T1000 (cell line): ENCODE measurements at places on chromosomes 3 and 15.
A peak's percentile ranks its signal among the peaks of the same experiment; 100 is the strongest.

DNA sequence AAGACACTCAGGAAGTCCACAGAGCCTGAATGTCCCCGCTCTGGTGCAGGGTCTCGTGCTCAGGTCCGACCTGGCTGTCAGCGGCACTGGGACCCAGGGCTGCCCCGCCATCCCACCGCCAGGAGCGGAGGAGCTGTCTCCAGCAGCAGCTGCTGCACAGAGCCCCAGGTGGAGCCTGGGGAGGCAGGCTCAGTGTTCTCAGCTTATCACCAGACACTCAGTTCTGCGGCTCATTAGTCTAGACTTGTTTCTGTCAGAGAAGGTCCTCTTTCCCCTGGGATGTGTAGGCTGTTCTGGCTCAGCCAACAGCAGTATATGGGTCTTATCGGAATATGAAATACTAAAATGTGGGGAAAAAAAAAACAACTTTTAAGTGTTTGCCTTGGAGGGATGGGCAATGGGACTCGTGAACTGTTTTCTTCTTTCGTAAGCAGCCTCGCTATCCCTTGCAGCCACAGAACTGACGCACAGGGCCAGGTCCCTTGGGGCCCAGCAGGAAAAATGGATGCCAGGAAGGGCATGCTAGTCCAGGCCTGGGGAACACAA lies 75.9 kb downstream of the KLF13 start:
- DNase-seq: peak; percentile 60

GRCh38 chr3:150787741-150788370 lies 24.9 kb upstream of the SIAH2 start:
- DNase-seq: peak; percentile 12

- no peak for DNase-seq
Measured at GRCh38 chr3:196149831-196150301, 61.3 kb downstream of the ZDHHC19 start.

GRCh38 chr3:30751610-30752299 lies 142.7 kb downstream of the GADL1 start:
- DNase-seq: peak; percentile 12

DNA sequence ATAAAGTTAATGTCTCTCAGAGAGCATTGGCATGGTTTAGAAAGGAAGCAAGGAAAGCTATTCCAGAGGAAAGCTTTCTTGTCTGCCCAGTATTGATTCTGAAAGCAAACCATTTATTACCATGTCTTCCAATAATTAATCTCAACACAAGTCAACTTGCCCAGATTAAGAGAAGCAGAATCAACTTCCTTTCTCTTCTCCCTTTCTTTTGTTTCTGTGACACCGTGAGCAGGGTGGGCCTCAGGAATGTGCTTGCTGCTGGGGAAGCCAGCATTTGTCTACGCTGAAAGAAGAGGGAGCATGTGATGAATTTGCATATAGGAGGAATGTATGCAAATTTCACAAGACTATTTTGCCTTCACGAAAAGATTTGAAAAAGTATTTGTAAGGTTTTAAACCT lies 368.6 kb upstream of the ROPN1 start:
- no peak for DNase-seq

GRCh38 chr3:96430079-96430478 lies 384.3 kb upstream of the EPHA6 start:
- no peak for DNase-seq

GRCh38 chr3:153043729-153044328 lies 118.2 kb upstream of the RAP2B start:
- DNase-seq: no peak

- no peak for DNase-seq
Measured at GRCh38 chr3:117836296-117836695, 1126.7 kb downstream of the TUSC7 start.

GRCh38 chr3:22380253-22380652 lies 629.2 kb upstream of the ZNF385D start:
- peak; percentile 8 for DNase-seq

DNA sequence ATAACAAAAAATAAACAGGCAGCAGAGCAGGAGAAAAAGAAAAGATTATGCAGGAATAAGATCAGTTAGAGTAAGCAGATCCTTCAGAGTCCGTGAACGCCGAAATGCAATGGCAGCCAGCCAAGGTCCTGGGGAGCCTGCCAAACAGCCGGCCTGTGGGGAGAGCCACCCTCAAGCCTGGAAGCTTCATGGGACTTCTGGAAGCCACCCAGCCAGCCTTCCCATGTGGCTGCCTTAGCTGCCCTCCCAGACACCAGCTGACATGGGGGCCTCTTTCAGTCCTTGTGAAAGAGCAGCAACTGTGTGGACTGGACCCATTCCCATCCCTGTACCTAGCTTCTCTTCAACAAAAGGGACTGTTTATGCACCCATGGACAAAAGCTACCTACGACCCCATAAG lies 64.9 kb upstream of the RAD18 start:
- DNase-seq: no peak

GRCh38 chr15:25170781-25171110 lies 216.0 kb downstream of the SNRPN start:
- no peak for DNase-seq

DNA sequence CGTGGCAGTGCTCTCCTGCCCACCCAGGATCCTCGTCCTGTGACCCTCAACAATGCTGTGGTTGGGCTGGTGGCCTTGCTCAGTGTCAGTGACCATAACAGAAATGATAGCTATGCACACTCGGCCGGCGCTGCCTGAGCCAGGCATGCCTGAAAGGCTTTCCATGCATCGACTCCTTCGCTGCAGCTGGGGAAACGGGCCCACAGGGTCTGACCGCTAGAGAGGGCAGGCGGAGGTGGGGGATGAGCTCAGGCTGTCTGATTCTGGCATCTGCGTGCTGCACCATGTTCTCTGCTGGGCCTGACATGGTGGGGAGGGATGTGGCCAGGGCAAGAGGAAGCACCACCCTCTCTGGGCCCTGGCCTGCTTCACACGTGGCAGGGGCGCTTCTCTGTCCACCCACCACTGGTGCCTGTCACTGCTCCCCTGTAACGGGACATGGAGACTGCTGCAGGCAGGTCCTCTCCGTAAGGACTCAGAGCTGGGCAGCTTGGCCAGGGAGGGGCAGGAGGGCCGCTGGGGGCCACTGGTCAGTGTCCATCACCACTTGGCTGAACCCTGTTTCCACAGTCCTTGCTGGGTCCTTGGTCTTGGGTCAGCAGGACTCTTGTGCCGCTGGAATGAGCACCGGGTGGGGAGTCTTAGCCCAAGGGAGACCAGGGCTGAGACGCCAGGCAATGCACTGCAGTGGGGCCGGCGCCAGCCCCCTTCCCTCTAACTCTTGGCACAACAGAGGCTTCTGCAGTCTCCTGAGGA lies 64.1 kb upstream of the RPL32 start:
- no peak for DNase-seq

- DNase-seq: no peak
Measured at GRCh38 chr3:32814361-32814760, 3.4 kb upstream of the TRIM71 start.

- DNase-seq: no peak
Measured at GRCh38 chr15:73608475-73608874, 24.7 kb downstream of the NPTN start.

DNA sequence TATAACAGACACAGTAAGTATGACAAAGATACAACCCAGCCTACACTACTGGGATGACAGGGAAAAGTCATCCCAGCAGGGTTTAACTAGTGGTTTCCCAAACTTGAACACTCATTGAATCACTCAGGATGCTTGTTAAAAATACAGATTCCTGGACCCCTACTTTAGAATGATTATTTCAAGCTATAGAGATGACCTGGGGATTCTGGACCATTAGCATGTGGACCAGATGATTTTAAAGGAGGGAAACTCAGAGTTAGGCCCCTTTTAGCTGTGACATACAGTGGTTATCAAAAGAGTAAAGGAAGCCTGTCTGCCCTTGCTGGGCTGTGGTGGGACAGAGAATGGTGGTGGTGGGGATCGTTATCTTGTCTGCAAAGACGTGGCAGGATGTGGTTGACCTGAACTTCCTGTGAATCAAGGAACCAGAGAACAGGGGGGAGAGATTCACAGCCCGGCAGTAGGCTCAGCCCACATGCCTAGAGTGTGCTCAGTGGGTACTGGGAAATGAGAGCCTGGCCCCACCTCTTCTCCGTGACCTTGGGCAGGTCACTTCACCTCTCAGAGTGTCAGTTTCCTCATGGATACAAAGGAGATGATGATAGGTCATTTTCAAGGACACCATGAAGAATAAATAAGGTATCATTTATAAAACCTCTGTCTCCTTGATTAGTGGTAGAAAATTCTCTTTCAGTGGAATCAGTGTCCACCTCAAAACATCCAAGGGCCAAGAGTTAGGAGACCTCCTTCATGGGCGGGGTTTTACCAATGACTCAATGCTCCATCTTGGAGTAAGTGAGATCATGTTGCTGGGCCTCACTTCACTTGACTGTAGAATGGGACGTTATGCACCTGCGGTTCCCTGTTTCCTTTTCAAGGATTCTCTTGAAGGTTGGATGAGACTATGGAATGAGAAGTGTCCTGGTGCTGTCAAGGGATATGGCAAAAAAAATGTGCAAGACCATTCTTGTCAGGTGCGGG lies 306.5 kb downstream of the RPLP1 start:
- DNase-seq: no peak

GRCh38 chr15:87599616-87600015 lies 656.9 kb downstream of the NTRK3 start:
- no peak for DNase-seq

DNA sequence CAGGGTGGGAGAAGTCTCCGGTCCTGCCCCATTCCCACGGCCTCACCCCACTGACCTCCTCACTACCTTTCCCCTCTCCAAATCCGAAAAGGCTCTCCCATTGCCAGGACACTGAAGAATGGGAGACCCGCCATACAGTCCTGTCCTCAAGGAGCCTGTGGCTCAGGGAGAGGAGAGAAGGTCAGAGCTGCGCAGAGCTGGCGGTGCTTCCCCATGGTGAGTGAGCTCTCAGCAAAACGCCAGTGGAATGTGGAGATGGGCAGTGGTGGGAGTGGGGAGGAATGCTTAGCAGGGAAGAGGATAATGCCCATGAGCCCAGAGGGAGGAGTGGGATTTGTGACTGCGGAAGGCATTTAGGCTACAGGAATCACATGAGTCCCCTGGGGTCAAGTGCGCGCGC lies 20.1 kb downstream of the FAM43A start:
- no peak for DNase-seq

- DNase-seq: no peak
Measured at GRCh38 chr3:172581757-172582166, 58.5 kb upstream of the TNFSF10 start.

DNA sequence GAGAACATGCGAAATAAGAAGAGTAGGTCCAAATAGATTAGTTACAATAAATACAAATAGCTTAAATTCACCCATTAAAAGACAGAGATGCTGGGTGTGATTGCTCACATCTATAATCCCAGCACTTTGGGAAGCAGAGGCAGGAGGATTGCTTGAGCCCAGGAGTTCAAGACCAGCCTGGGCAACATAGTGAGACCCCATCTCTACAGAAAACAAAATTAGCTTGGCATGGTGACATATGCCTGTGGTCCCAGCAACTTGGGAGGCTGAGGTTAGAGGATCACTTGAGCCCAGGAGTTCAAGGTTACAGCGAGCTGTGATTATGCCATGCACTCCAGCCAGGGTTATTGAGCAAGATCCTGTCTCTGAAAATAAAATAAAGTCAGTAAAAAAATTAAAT lies 109.1 kb upstream of the WNT5A start:
- no peak for DNase-seq

- DNase-seq: no peak
Measured at GRCh38 chr15:61724251-61724939, 335.9 kb downstream of the VPS13C start.

DNA sequence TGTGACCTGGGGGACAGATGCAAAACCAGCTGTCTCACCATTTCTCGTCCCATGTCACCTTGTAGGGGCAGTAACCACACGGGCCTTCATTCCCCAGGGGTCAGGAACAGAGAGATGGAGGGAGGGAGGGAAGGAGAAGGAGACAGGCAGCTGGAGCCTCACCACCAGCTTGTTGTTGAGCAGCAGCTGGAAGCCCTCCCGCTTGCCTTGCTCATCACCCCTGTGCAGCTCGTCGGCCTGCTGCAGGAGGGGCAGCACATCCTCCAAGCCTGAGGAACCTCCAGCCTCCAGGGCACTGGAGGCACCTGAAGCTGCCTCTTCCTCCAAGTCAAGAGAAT lies 10.3 kb downstream of the RMDN3 start:
- no peak for DNase-seq

GRCh38 chr15:95131131-95131556 lies 899.8 kb downstream of the MCTP2 start:
- DNase-seq: no peak

GRCh38 chr3:118059096-118059495 lies 975.5 kb downstream of the IGSF11 start:
- no peak for DNase-seq

- no peak for DNase-seq
Measured at GRCh38 chr3:156483961-156484787, 70.7 kb downstream of the SSR3 start.

DNA sequence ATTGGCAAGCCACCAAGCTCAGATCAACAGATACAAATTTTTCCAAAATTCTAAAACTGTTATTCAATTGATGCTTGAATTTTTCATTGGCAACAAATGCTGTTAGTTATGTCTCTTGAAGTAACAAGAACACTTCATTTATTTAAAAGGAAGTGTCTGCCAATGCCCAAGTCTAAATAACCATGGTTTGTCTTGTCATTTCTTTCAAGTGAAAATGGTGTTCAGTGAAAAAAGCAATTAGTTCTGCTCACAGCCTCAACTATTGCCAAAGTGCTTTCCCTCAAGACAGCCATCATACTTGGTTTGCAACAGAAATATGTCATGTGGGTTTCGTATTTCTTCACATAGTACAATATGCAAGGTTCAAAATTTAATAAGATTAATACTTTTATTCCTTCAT lies 312.6 kb upstream of the LMCD1 start:
- DNase-seq: no peak

DNA sequence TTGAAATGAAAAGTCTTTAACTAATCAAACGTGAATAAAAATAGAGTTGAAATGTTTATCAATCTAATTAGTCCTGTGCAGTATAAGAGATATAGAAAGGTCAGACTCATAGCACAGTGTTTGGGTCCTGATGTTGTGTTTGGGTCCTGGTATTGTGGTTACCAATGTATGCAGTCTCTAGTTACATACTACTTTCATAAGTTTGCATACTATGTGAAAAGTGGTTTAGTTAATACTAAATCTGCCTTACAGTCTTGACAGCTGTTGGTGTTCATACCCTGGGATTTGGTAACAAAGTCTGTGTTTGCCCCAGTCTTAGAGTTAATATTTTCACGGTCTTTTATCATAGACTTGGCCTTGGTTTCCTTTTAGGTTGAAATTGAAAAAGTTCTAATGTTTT lies 41.7 kb downstream of the KIF15 start:
- DNase-seq: no peak

DNA sequence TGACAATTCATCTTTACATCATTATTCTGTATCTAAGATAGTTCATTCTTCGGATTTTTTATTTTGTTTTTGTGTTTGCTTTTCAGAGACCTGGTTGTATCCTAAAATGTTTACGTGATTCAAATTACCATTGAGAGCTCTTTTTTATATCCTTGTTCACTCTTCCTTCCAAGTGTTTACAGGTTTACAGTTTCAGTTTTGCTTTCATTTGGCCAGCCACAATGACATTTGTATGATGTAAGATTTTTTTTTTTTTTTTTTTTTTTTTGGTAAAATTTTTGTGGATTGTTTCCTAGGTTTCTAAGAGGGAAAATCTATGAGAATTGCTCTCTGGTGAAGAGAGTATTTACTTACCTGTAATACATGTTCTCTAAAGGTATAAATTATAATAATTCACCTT lies 55.0 kb downstream of the SETD5 start:
- DNase-seq: no peak
